ENCODE measurements at places on chromosomes 3 and 15. TPM values are rescaled to one million over a fixed set of nuclear protein-coding genes. Genes with fewer than 3 reads are reported as not detected.

- no peak for DNase-seq
Measured at GRCh38 chr15:80749589-80749988, 29.6 kb upstream of the CEMIP start.

- DNase-seq = no peak
Measured at GRCh38 chr3:4734454-4734853, 241.3 kb downstream of the ITPR1 start.

Gene SLC7A14
- 0.57 TPM for polyA plus RNA-seq

Gene PTH1R
- not detected for polyA plus RNA-seq

Gene RBSN
- polyA plus RNA-seq = 5.8 TPM

Data from endothelial cell of umbilical vein (primary cell).